ENCODE measurements at places on chromosomes 2 and 18.

DNA sequence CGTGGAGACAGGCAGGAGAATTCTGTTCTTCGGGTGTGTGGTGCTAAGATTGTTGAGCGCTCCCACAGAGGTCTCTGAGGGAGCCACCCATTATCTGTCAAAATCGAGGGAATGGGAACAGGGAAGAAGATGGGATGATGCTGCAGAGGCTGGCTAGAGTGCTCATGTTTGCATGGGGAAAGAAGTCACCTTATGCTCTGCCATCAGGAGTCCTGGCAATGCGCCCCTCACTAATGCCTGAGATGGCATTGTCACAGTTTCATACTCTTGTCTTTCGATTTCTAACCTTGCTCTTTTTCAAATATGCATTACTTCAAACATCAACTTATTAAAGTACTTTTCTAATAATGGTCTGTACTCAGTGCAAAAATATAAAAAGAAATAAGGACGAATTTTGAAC lies 463.3 kb upstream of the CELF4 start:
- no peak for DNase-seq

DNA sequence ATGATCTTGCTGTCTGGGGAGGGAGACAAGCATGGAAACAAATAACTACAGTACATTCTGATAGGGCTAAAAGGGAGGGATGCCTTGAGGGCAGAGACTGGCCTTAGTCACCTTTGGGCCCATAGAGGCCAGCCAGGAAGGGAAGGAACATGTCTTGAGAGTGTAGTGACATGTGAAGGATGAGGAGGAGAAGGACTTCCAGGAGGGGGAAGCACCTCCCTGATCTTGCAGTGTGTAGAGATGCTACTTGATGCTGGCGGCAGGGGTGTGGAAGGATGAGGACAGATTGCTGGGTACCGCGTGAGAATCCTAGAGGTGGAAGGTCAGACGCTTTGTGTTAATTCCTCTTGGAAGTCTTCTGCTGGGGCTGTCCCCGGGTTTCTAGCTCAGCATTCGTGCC lies 13.1 kb downstream of the TET3 start:
- DNase-seq: no peak

GRCh38 chr2:155223781-155224406 lies 525.4 kb downstream of the KCNJ3 start:
- no peak for DNase-seq

GRCh38 chr2:175012516-175012915 lies 7.3 kb upstream of the CHN1 start:
- DNase-seq: no peak

DNA sequence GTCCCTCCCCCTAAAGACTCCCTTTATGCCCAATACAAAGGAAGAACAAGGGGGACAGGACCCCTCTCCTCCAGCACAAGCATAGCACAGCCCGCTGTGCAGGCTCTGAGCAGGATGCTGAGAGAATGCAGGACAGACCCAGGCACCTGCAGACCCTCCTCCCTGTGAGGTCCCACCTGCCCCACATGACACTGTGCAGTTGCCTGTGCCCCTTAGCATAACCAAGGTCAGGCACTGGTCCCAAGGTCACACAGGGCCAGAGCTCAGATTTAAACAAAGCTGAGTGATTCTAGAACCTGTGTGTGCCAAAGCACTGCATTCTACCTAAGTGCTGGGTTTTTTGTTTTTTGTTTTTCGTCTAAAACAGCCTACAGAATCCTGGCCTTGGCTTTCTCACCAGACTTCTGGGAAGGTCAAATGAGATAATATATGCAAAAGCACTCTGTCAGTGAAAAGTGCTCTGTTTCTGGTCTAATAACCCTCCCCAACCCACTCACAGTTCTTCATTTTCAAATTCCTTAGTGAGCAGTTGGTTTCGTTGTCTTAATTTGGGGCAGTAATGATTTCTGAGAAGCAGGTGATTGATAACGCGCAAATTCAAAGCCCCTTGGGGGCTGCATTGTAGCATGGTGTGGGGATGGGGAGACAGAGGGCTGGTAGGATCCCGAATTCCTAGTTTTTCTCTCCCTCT lies 125.7 kb downstream of the KCTD1 start:
- DNase-seq: no peak

GRCh38 chr2:240350696-240351087 lies 84.8 kb upstream of the GPC1 start:
- no peak for DNase-seq

DNA sequence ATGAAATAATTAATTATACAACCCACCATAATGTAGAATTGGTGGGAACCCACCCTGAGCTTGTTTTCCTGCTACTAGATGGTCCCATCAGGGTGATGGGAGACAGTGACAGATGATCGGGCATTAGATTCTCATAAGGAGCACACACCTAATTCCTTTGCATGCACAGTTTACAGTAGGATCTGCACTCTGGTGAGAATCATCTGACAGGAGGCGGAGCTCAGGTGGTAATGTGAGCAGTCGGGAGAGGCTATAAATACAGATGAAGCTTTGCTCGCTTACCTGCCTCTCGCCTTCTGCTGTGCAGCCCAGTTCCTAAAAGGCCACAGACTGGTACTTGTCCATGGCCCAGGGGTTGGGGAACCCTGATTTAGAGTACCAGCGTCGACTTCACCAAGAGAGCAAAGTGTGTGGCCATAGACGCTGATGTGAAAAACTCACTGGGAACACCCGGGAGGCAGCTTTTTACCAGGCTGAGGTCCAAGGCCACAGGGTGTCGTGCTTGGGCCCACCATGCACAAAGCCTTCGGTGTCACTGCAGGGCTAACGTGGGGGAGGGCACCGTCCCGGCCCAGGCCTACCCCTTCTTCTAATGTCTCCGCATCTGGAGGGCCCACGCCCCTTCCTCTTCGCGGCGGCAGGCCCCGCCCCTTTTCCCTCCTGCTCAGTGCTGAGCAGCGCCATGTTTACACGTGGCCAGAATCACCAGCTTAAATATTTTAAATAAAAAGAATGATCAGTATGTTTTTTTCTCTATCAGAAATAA lies 296.8 kb upstream of the HDAC4 start:
- no peak for DNase-seq

DNA sequence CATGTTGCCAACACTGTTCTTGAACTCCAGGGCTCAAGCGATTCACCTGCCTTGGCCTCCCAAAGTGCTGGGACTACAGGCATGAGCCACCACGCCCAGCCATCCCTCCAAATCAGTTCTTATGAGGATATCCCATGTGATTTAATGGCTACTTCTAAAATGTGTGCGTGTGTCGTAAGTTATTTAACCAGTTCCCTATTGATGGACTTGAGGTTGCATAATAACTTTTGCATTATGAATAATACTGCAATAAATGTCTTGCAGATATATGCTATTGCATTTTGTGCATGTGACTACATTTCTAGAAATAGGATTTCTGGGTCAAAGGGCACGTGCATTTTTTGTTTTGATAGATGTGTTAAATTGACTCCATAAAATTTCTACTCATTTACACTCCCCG lies 19.0 kb downstream of the DIPK1C start:
- DNase-seq: no peak

DNA sequence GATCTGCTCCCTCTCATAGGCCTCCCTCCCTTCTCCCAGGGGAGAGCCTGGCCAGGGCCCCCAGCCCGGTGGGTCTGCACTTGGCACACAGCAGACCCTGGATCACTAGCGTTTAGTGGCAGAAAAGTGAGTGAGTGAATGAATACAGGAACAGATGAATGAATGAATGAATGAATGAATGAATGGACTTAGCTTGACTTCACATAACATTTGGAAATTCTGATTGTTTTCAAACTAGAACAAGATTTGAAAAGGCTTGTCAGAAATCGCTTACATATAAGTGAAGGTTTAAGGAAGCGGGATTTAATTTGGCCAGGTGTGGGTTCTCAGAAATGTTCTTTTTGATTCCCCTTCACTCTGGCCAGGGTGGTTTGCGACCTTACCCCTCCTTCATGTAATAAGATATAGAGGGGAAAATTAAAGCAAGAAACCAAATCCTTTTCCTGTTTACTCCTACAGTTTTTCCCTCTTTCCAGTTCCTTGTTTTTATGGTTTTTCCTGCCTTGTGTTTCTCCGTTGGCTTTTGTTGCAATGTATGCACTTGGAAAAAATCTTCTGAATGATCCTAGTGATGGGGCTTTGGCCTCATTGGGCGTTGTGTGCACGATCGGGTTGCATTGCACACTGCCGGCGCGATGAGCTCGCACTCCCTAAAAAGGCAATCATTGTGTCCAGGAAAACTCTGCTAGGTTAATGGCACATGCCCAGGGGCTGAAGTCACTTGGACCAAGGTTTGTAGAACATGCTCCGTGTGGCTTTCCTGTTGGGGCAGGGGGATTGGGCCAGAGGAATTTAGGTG lies 16.4 kb downstream of the LRRFIP1 start:
- no peak for DNase-seq

GRCh38 chr2:39981883-39982311 lies 202.8 kb upstream of the THUMPD2 start:
- DNase-seq: no peak

- no peak for DNase-seq
Measured at GRCh38 chr18:55658598-55658997, 70.6 kb upstream of the TCF4 start.

- no peak for DNase-seq
Measured at GRCh38 chr18:9782073-9782857, 74.2 kb downstream of the RAB31 start.

DNA sequence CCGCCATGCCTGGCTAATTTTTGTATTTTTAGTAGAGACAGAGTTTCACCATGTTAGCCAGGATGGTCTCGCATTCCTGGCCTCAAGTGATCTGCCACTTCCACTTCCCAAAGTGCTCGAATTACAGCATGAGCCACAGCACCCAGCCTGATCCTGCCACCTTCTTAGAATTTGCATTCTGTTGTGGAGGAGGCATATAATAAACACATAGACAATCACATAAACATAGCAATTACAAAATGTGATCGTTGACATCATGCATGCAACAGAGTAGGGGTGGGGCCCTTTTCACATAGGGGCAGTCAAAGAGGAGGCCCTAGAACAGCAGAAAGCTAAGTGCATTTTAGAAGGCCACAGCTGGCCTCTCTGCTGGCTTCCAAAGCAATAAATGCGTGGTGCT lies 39.9 kb upstream of the TSPYL6 start:
- DNase-seq: no peak

GRCh38 chr2:161569401-161569800 lies 54.8 kb upstream of the SLC4A10 start:
- no peak for DNase-seq

GRCh38 chr2:7077660-7078267 lies 160.6 kb downstream of the RNF144A start:
- no peak for DNase-seq

DNA sequence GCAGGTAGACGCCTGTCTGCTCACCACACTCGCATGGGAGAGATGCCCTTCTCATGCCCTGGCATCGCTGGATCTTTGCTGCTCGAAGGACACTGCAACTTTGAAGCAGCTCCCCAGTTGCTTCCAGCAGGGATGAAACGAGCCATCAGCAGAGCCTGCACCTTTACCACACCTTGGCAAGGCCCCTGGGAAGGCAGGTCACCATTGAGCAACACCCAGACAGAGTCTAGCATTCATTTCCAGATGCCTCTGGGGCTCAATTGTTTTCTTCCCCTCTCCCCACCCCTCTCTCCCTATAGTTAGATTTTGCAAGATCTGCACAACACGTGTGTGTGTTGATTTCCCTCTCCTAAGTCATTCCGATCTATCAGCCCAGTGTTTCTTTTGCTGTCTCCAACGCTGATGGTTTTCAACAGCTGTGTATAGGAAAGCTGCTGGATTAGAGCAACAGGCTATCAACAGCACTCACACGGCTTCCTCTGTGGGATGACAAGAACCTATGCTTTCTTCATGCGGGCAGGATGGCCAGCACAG lies 25.6 kb upstream of the INHBB start:
- no peak for DNase-seq

GRCh38 chr2:196482119-196483065 lies 157.1 kb upstream of the CCDC150 start:
- DNase-seq: no peak

GRCh38 chr2:72078773-72079172 lies 68.9 kb downstream of the CYP26B1 start:
- no peak for DNase-seq

DNA sequence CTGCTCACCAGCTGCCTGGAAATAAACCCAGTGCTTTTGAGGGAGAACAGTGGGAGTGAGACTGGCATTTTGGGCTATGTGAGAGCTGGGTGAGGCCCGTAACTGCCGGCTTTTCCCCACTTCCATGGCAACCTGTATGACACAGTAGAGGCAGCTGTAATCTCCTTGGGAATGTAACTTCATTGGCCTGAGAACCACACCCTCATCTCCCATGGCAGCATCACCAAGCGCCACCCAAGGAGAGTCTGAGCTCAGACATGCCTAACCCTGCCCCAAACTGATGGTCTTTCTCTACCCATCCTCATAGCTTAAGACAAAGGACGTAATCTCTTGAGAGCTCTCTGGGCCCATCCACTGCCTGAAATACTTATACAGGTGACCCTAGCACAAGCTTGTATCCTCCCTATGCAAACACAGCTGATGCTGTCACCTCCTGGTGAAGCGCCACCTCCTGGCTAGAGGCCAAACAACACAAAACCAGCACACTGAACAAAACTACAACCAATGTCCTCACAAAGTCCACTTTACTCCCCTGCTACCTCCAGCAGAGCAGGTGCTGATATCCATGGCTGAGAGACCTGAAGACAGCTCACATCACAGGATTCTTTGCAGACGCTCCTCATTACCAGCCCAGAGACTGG lies 763.4 kb upstream of the NRXN1 start:
- no peak for DNase-seq

GRCh38 chr2:46410273-46411244 lies 68.8 kb upstream of the TMEM247 start:
- DNase-seq: no peak

GRCh38 chr18:45267622-45268021 lies 347.7 kb upstream of the SLC14A2 start:
- no peak for DNase-seq

DNA sequence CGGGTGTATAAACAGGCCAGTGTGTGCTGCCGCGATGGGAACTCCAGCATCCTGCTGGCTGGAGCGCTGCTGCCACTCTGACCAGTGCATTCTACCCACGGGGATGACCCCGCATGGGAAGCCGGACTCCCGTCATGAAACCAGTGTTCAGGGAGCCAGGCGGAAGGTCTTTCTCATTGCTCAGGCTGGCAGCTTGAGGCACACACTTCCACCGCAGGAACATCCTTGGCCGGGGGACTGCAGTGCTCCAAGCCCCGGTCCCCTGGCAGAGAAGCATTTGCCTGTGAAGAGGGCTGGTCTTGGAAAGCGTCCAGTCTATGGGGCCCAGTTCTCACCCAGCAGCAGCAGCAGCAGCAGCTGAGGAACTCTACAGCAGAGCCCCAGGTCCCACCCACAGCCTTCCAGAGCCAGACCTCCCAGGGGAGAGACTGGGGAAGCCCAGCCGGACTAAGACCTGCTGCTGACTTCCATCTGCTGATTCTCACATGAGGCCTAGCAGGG lies 235.9 kb downstream of the KLHL29 start:
- DNase-seq: no peak
